ENCODE measurements at places on chromosomes 1 and 21.

DNA sequence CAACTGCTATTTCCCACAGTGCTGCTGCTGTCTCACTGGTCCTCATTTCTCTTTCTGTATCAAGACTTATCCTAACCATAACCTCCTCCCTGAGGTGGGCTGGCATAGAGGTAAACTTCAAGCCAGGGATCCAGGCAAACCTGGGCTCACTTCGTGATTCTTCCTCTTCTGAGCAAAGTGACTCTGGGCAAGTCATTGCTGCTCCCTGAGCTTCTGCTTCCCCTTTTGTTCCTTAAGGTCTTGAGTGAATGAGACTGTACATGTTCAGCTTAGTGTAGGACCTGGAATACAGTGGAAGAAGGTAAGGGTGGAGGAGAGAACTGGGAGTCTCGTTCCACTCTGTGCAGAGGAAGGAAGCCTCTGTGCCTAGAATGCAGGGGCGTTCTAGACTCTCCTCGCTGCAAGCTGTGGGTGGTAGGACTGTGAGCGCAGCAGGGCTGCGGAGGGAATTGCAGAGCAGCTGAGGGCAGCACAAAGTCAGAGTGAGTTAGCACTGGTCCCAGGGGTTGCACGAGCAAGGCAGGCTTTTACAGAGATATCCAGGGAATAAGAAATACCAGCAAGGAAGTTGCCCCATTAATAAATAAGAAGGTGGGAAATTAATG, 11.4 kb upstream of the ERI3 start:
- DNase-seq: no peak

DNA sequence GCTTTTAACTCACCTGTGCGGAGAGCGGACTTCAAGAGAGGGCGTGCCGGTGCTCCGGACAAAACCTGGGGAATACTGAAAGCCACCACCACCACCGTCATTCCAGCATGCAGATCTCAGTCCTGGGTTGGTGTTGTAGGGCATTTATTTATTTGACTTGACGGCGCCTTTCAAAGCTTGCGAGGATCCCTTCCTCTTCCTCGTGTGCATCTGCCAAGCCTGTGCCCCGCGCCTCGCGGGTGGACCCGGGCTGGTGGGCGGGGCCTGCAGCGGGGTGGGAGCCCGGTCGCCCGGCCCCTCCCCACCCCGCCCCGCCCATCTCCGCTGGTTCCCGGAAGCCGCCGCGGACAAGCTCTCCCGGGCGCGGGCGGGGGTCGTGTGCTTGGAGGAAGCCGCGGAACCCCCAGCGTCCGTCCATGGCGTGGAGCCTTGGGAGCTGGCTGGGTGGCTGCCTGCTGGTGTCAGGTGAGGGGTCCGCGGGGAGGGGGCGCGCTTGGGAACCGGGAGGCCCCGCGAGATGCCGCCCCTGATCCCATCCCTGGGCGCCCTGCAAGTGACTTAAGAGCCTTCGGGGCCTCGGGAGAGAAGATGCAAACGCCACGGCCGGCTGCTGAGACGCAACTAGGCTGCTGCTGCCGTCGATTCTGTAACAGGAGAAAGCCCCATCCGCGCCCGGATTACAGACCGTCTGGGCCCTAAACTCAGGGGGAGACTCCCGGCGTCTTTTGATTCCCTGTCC, at the start of gene IL10RB:
TSS of gene IL10RB (plus strand) at position 318 of the 739 bp plus-strand sequence. CDS start at position 417, 99 bp downstream.
- no peak for DNase-seq

GRCh38 chr21:15415541-15416261, 314.1 kb upstream of the USP25 start:
- no peak for DNase-seq

DNA sequence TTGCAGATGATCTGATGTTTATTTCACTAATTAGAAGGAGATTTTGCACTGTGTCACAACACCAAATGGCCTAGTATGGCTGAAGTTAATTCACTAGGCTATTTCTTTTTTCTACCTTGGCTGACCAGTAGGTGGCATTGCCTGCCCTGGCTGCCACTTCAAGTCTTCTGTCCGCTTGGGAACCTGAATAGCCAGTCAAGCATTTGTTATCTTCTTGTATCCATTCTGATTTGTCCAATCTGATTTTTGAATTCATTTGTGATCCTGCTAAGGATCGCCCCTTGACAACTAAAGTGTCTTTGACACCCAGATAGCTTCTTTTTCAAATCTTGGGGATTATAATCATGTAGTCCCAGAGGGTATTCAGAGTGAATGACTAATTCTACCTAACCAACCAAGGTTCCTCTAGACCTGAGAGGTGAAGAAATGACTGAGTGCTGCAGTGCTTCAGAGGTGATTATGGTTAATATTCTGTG, 99.4 kb downstream of the GIPC2 start:
- no peak for DNase-seq

- no peak for DNase-seq
These were observed 43.3 kb downstream of the DHRS3 start for GRCh38 chr1:12574757-12575139.

- no peak for DNase-seq
These were observed 36.9 kb downstream of the PHC2 start for GRCh38 chr1:33393991-33394390.

DNA sequence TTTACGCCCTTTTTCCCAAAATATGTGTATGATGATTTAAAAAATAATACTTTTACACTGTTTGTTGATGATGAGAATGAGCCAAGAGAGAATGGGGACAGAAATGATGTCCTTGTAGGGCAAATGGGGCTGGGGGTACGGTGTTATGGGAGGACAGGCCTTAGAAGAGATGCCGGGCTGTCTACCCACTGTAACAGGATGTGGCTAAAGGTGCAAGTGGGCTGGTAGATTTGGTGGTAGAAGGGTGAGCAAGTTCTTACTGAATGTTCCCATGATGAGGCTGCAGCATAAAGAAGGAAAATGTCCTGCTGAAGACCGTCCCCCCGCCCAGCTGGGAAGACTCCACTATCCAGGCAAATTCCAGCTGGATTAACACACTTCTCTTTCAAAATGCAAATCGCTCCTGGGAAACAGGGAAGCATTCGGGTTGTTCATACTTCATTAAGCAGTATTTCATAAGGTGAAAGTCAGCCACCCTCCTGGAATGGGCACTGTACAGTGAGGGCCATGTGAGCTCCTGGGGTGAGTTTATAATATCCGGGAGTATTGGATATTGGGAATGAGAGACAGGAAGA, 14.0 kb downstream of the GPA33 start:
- no peak for DNase-seq

- no peak for DNase-seq
These were observed 4.3 kb downstream of the PTPN14 start for GRCh38 chr1:214546886-214547641.
